A549 treated with Hydrocortisone at 1 μM for 4 hours (cell line): ENCODE measurements at places on chromosomes 11 and 22. TPM values are rescaled to one million over a fixed set of nuclear protein-coding genes. Genes with fewer than 3 reads are reported as not detected.

ST13 gene
- 162 to 187 TPM (median 164 TPM) in 5 replicates for total RNA-seq

PYGM gene
- 0.20 to 0.55 TPM (median 0.36 TPM) in 5 replicates for total RNA-seq

DEFB131B gene
- not detected in 5 replicates for total RNA-seq

CYB5R2 gene
- 4.1 to 5.3 TPM (median 4.8 TPM) in 5 replicates for total RNA-seq

APOA4 gene
- not detected in 5 replicates for total RNA-seq

INPP5J gene
- 0.33 to 0.70 TPM (median 0.54 TPM) in 5 replicates for total RNA-seq

BIK gene
- 1.5 to 2.6 TPM (median 1.9 TPM) in 5 replicates for total RNA-seq

DESI1 gene
- 14.5 to 17.4 TPM (median 16.0 TPM) in 5 replicates for total RNA-seq

GVQW3 gene
- 0.32 to 1.3 TPM (median 0.90 TPM) in 5 replicates for total RNA-seq

ZBTB16 gene
- 0.82 to 1.7 TPM (median 1.0 TPM) in 5 replicates for total RNA-seq

PLAAT5 gene
- total RNA-seq = not detected in 5 replicates

OR51I1 gene
- total RNA-seq = not detected in 5 replicates
